ENCODE measurements at places on chromosomes 5 and 9. TPM values are rescaled to one million over a fixed set of nuclear protein-coding genes. Genes with fewer than 3 reads are reported as not detected.

Gene GRIN3A
- not detected for total RNA-seq

Gene TXNDC8
- not detected for total RNA-seq

Gene GGTA1
- not detected for total RNA-seq

Gene IFNA21
- total RNA-seq: not detected

Gene GLRA1
- not detected for total RNA-seq

Gene PRRX2
- total RNA-seq: not detected

Gene ZBTB26
- 2.1 TPM for total RNA-seq

Gene MAMDC2
- total RNA-seq: 9.6 TPM

Gene FOXD4
- 0.24 TPM for total RNA-seq

Gene TRIO
- total RNA-seq: 140 TPM

All from tracheal epithelial cell (primary cell).